ENCODE measurements at places on chromosomes 6 and 20.

DNA sequence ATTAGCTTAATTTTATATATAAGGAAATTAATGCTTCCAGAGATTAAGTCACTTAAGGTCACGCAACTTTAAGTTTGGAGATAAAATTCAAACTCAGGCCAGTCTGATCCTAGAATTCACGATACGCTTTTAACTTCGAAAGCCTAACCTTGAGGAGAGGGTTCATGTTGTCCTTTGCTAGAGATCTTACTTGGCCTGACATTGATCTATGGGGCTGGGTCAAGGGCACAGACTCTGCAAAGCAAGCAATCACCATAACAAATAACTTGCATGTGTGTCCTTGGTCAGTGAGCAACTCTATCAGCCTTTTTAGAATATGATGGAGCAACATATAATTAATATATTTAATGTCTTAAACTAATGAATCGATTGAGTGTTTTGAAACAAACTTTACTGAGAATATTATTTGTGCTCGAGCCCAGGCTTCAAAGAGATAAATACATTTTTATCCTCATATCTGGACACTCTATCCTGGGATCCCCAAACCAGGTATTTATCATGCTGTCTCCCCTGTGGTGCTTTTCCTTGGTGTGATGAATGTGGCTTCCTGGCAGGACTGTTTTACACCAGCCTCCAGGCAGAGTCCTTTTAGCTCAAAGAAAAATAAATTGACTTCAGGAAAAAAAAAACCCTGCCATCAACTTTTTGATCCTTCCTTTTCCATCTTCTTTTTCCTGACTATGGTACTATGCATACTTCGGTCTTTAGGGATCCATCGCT is 29.1 kb downstream of the RPS12 start:
- no peak for DNase-seq

DNA sequence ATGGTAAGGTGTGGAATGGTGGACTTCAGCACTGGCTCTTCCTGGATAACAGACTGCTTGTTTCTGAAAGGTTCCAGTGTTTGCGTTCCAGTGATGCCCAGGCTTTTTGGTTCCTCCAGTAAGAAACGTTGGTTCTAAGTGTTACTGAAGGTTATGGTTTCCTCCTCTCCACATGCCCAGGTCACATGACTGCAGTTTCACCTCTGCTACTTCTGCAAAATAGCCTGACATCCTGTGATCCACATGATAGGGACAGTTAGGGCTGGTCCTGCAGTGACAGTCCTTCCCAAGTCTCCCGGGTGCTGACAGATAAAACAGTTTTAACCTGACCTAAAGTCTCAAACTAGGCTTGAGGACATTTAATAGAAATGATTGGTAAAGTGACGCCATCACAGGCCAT is 132.2 kb upstream of the CST7 start:
- no peak for DNase-seq

DNA sequence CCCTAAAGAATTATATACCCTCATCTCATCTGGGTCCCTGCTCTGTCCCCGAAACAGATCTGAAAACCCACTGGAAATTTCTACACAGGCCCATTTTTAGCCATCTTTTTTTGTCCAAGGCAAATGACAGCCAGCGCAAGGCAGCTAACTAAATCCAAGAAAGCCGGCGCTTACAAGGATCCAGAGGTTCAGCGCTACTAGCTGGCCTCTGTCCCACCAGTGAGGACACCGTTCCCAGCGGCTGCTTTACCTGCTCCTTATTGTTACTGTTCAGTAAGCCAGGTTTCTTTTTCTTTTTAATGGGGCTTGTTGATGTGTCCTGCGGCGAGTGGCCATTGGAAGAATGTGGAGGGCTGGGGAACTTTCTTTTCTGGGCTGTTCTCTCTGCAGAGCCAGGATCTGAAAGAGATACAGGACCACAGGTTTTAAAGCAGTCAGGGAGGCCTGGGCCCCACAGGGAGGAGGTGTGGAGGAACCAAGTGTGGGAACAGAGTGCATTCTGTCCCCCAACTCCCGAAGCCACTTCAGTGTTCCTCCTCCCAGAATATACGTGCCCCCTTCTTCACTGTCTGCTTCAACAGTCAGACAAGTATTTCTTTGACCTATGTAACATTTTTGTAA is 46.6 kb downstream of the ZMYND8 start:
- DNase-seq, result no peak

GRCh38 chr6:44493132-44493531 is 105.6 kb downstream of the CDC5L start:
- no peak for DNase-seq

GRCh38 chr6:23929201-23929600 is 196.8 kb upstream of the NRSN1 start:
- no peak for DNase-seq

- DNase-seq, result no peak
These were observed 30.4 kb downstream of the ELOVL2 start for GRCh38 chr6:11013721-11014070.

- DNase-seq, result no peak
These were observed 17.7 kb upstream of the PI16 start for GRCh38 chr6:36936824-36937223.

- no peak for DNase-seq
These were observed 258.8 kb downstream of the GMPR start for GRCh38 chr6:16496991-16497801.

- DNase-seq, result no peak
These were observed 5.6 kb upstream of the CCNC start for GRCh38 chr6:99573980-99574617.

- DNase-seq, result no peak
These were observed 568.7 kb upstream of the NOX3 start for GRCh38 chr6:156024339-156024738.

DNA sequence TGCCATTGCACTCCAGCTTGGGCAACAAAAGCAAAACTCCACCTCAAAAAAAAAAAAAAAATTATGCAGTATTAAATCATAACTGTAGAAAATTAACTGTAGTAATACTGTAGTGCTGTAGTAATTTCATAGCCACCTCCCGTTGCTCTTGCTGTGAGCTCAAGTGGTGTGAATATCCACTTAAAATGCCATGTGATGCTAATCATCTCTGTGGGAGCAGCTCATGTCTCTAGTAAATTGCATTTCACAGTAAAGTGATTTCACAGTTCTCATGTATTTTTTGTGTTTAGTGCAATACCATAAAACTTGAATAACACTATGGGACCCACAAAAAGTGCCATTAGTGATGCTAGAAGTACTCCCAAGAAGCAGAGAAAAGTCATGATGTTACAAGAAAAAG is 14.4 kb upstream of the FAM217A start:
- no peak for DNase-seq

- DNase-seq, result no peak
These were observed 146.6 kb upstream of the LAMP5 start for GRCh38 chr20:9367746-9368145.

DNA sequence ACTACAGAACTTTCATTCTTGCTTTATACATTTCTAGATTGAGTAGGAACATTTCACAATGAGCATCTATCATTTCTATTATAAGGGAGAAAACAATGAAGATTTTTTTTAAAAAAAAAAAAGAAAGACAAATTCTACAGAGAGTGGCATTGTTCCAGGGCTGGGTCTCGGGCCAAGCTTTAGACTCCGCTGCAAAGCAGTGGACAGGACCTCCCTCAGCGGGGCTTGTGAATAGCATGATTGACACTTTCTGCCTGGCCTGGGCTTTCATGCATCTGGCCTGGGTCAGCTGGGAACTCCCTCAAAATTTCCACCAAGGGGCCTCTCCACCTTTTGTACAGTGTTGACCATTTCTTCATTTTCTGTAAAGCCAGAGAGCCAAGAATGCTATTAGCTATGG is 55.8 kb upstream of the HIVEP2 start:
- DNase-seq, result no peak

DNA sequence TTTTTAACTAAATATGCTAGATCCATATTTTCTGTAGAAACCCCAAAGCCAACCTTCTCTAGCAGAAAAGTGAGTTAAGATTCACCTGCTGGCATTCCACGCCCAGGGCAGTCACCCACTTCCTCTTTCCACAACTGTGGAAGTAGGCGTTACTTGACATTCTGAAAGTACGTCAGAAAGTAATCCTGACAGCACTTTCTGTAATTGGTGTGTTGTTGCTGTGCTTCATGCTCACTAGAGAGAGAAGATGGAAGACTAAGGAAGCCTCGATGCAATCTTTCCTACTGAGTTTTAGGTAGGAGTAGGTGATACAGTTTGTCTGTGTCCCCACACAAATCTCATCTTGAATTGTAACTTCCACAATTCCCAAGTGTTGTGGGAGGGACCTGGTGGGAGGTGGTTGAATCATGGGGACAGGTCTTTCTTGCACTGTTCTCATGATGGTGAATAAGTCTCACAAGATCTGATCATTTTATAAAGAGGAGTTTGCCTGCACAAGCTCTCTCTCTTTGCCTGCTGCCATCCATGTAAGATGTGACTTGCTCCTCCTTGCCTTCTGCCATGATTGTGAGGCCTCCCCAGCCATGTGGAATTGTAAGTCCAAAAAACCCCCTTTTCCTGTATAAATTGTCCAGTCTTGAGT is 101.1 kb downstream of the MAP3K7 start:
- DNase-seq, result no peak

- DNase-seq, result no peak
These were observed 235.0 kb upstream of the PRDM1 start for GRCh38 chr6:105851113-105851580.

GRCh38 chr6:7905416-7905815 is 5.2 kb downstream of the TXNDC5 start:
- no peak for DNase-seq

DNA sequence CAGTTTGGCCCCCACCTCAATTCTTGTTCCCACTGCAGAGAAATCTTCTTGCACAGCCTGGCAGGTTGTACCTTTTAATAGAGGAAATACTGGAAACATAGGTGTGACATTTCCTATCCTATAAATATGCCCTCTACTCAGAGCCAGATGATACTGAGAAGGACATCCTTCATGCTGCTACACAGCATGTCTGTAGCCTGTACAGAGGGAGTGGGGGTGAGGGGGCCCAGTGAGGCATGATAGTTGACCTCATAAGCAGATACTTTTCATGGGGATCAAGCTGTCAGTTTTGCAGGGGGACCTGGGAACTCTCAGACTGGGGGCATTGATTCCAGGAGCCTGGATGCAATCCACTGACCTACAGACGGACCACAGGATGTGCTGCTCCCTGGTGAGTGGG is 96.2 kb upstream of the TOP1 start:
- no peak for DNase-seq

GRCh38 chr20:50037575-50037974 is 54.8 kb downstream of the SNAI1 start:
- DNase-seq, result no peak

GRCh38 chr20:15220009-15220656 is 882.7 kb upstream of the FLRT3 start:
- DNase-seq, result no peak

- no peak for DNase-seq
These were observed 34.0 kb downstream of the NCOA6 start for GRCh38 chr20:34791289-34792020.

- no peak for DNase-seq
These were observed 694.9 kb downstream of the PRKN start for GRCh38 chr6:162032620-162033019.

DNA sequence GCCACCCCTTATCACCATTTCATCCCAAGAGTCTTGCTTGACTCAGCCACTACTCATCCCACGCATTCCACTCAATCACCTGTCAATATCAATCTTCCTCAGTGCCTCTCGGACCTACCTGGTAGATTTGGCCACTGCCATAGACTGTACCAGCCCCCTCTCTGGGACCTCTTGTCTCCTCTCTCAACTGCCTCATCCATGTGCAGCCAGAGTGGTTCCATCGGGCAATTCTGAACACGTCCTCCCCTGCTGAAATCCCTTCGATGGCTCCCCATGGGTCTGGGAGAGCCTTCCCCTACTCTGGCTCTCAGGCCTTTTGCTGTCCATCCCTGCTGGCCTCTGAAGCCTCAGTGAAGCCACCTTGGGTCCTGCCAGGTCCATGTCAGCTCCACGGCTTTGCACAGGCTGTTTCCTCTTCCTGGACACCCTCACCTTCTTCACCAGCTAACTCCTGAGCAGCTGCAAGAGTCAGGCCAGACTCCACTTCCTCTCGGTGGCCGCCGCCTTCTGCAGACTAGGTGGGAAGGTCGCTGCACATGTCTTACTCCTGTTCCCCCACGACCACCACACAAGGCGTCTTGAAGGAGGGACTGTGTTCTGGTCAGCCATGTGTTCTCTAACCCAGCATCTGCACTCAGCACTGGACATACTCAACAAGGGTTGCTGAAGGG is 120.4 kb downstream of the TOX2 start:
- no peak for DNase-seq
